ENCODE measurements at places on chromosomes 2 and 18.

- no peak for DNase-seq
Observed at GRCh38 chr2:202718614-202719013, 83.8 kb downstream of the FAM117B start.

GRCh38 chr18:43651057-43651456 lies 373.8 kb upstream of the SYT4 start:
- DNase-seq = no peak

GRCh38 chr18:32441533-32441932 lies 29.1 kb downstream of the GAREM1 start:
- no peak for DNase-seq

DNA sequence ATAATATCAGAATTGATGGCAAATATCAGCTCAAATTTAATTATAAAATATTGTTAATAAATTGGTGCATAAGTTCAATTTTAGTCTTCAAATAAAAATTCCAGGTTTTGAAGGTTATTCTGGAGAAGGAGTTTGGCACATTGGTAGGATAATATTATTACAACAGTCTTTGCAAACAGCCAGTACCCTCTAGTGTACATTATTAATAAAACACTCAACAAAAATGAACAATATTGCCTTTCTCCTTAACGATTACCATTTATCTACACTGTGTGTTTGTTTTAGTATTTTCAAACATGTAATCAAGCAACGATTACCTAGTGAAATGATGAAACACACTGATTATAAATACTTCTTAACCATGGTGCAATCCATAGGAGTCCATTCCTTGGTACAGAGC lies 334.0 kb upstream of the FSIP2 start:
- no peak for DNase-seq

DNA sequence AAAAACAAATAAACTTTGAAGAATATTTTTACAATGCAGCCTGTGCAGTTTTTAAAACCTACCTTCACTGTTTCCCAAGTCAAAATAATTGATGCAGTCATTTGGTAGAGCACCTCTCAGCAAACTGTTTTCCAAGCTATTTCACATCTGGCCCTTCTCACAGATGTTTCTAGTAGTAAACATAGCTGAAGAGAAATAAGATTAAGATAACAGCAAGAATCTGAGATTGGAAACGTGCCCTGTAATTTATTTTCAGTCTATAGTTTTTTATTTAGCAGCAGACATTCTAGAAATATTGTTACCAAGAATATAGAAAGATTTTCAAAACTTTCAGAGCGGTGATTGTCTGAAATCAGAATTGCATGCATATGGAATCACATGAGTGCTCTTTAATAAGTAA lies 440.2 kb downstream of the TRIB2 start:
- DNase-seq = no peak

GRCh38 chr18:13241893-13242175 lies 23.3 kb downstream of the LDLRAD4 start:
- no peak for DNase-seq

DNA sequence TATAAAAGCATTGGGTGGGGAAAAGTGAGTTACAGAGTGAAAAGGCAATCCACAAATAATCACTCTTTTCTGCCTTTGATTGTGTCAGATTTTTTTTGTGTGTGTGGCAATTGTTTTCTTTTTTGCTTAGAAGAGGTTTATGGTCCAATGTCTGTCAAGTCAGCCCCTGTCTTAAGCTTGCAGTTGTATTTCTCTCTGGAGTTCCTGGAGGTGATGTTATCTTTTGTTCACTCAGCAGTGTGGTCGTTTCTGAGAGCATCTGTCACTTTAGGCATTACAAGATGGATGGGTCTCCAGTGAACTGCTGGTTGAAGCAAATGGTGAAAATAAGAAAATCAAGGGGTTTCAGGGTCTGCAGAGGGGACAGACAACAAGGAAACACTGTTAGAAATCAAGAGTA lies 121.3 kb downstream of the GREB1L start:
- DNase-seq = no peak

GRCh38 chr2:66070721-66071602 lies 364.0 kb upstream of the MEIS1 start:
- DNase-seq = no peak

- no peak for DNase-seq
Observed at GRCh38 chr2:15527074-15527739, 33.9 kb downstream of the NBAS start.

Measured in AG09319 (cell line).